ENCODE measurements at places on chromosomes 7 and 10.
A peak's percentile ranks its signal among the peaks of the same experiment; 100 is the strongest.

DNA sequence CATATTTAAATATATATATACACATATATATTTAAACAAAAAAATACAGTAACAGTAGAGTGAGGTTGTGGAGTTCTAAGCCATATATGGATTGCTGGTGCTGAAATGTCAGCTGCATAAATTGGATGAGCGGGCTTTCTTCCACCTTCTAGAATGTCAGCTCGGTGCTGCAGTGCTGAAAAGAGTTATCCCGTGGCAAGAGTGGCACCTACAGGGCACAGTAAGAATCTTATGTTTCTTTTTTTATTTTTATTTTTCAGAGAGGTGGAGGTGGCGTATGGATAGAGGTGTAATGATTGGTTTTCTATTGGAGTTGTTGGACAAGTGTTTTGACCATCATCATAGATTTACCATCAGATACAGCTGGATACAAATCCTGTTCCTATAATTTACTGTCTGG lies 86.2 kb upstream of the DYNC1I1 start:
- DNase-seq: no peak

GRCh38 chr7:95716357-95717122 lies 55.8 kb upstream of the DYNC1I1 start:
- no peak for DNase-seq

GRCh38 chr7:96833676-96834453 lies 124.2 kb upstream of the SEM1 start:
- no peak for DNase-seq

DNA sequence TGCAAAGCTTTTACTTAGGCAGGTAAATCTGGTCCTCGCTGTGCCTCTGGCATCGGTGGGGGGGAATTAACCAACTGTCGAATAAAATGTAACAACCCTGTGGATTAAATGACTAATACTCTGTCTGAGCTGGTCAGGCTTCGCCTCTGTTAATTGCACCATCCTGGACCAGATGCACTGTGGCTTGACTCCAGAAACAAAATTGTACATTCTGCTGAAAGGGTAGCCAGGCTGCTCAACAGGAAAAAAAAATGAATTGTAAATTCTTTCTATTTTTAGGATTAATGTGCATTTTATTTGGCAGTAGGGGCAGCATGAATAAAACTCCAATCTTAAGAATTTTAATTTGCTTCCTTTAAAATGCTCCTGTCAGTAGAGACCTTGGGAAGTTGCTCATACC lies 389.4 kb downstream of the SORCS1 start:
- DNase-seq: no peak

DNA sequence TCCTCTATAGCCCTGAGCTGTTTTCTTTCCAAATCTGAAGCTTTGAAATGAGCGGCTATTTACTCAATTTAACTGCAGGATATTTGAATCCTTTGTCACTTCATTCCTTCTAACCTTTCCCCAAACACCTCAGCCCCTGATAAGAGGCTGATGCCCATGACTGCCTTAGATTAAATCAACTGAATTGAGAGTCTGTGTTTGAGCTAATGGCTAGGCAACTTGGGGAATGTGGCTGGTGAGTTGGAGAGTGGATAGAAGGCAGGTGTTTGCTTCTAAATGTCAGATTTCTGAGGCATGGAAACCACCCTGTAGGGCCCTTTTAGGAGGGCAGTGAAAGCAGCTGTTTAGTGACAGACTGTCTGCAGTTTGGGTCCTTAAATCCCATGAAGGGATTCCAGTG lies 759.9 kb downstream of the LRMDA start:
- no peak for DNase-seq

- DNase-seq: peak; percentile 69
These were observed 1.6 kb downstream of the SGMS1 start for GRCh38 chr10:50621968-50622705.

- DNase-seq: no peak
These were observed 2.9 kb upstream of the DNAJC1 start for GRCh38 chr10:22006379-22006884.

- no peak for DNase-seq
These were observed 8.5 kb upstream of the PAX2 start for GRCh38 chr10:100736809-100737354.

DNA sequence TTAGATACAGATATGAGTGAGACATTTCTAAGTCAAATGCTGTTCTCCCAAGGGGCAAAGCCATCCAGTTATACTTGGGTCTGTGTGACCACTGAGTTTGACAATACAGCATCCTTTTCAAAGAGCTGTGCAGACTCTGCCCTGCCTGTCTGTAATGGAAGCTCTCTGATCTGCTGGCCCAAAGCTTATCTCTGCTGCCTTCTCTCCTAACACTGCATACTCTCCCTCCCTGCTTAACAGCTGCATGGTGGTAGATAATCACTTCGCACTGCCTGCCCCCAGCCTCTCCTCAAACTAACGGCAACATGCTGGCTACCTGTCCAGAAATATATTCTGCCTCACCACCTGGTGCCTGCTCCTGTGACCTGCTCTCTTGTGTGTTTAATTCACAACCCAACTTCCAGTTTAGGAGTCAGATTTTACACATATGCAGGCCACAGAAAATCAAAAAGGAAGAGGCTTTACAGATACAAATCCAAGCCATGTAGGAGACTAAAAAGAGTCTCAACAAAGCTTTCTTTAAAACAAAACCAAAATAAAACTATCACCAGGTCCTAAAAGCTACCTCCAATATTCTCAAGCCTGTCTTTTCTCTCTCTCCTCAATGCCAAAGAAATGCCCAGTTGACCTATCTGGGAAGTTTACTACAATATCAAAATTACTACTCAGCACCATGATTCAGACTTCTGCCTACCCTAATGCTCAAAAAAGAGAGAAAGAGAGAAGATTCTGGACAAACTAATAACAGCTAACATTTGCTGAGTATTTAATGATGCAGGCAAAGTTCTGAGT lies 145.6 kb downstream of the RELN start:
- no peak for DNase-seq

- DNase-seq: no peak
These were observed 85.9 kb upstream of the UNC5B start for GRCh38 chr10:71126432-71126831.

- no peak for DNase-seq
These were observed 18.7 kb upstream of the ATP6V0A4 start for GRCh38 chr7:138816650-138817049.

GRCh38 chr10:78688230-78688900 lies 380.4 kb upstream of the ZMIZ1 start:
- no peak for DNase-seq

- DNase-seq: no peak
These were observed 33.1 kb downstream of the HBP1 start for GRCh38 chr7:107201795-107202450.

DNA sequence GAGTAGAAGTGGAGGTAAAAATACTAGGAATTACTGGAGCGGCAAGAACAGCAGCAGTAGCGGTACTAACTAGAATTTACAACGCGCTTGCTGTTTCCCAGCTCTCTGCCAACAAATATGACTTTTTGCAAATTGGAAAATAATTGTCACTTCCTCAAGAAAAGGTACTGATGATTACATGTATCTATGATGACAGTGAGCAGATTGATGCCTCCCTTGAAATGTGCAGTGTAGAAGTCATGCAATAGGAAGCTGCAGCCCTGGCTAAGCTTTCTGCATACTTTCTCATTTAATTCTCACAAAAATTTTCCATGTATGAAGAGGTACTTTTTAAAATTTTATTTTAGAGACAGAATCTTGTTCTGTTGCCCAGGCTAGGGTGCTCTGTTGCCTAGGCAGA lies 49.9 kb downstream of the ANK3 start:
- no peak for DNase-seq

DNA sequence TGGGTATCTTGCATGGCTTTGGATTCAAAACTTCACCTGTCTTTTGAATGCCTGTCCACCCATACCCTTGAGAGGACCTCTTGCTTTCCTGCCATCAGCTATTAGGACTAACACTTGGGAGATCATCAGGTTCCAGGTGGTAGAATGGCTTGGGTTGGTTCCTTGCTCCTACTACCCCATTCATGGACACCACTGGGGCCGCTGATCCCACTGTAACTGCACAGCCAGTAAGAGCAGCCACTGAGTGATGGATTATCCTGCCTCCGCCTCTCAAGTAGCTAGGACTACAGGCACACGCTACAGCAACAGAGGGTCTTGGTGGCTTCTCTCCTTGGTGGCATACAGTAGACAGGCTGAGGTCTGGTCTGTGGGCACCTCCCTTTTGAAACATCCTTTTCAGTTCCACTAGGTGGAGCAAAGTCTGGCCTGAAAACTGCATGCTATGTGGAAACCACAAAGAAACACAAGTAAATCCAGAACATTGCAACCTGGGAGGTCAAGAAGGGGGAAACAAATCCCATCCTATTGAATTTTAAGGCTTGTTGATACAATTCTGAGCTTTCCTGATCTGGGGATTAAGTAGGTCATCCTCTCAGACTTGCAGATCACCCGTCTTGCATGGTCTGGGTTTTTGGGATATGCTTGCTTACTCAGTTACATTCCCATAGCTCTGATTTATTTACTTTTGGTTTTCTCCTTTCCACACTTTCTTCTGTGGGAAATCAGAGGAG lies 9.4 kb downstream of the WBP1L start:
- DNase-seq: no peak

DNA sequence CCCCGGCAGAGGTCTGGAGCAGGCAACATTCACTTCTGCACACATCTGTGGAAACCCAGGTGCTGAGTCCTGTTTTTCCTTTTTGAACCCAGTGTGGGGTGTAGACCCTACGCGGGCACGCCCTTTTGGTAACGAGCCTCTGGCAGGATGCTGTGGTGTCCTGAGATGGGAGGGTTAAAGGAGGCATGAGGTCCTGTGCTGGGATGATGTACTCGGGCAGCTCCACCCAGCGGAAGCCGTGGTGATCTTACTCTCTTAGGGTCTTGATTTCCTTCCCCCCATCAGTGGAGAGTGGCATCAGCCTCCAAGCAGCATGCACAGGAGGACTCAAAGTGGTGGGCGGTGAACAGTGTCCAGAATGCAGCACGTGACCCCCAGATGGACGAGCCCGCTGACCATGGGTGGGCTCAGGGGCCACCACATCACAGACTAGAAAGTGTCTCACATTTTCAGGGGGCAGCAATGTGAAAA lies 148.6 kb downstream of the DNAJB6 start:
- no peak for DNase-seq

GRCh38 chr10:73251683-73252444 lies 580 bp downstream of the MRPS16 start:
- DNase-seq: no peak

GRCh38 chr7:92934096-92934495 lies 97.7 kb upstream of the CDK6 start:
- DNase-seq: no peak

DNA sequence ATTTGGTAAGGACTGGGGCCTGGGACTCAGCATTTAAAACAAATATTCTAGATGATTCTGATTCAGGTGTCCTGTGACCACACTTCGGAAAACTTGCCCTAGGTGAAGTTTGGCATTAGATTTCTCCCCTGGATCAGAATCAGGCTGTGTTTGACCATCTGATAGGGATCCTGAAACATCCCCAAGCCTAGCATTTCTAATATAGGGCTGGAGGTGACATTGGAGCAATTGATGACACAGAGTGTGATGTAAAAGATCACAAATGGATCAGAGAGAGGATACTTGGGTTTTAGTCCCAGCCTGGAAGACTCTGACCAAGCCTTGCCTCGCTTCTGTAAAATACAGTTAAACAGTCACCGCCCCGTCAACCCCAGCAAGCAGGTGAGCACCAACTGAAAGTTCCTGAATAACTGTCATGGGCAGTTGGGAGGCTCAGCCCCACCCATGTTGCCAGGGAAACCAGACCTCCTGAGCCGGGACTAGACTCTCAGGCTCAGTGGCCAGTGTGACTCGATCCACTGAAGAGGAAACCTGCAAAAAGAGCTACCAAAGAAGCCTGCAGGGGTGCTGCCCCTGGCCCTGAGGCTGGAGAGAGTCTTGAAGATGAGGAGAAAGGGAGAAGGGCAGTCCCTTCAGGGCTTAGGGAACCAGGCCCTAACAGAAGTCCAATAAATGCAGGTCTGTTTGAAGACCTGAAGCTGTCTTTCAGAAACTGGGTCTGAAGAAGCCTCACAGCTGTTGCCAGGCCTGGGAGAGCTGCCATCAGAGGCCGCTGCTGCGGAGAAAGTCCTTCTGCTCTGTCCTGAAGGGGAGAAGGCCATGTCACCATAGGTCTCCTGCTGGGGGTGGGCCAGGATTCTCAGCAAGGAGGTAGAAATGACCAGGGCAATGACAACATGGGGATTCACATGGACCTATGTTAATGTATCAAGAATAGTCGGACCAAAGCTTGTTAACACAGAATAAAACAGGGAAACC lies 126.1 kb upstream of the KCNMA1 start:
- DNase-seq: no peak

DNA sequence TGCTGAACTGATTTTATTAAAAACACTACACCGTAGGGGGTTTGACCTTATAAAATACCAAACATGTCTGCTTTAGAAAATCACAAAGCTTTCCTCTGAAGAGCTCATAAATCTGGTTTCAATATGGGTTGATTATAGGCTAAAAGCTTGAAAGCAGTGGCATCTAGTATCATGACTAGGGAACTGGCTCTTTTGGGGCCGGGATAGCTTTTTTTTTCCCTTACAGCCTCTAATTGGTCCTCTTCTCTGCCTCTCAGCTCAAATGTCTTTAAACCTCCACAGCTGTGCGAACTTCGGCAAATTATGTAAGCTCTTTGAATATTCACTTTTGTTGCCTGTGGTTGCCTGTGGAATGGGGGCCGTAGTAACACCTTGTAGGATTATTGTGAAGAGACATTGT lies 8.4 kb downstream of the BAMBI start:
- no peak for DNase-seq

- no peak for DNase-seq
These were observed 240.9 kb upstream of the KAT6B start for GRCh38 chr10:74585231-74586087.

DNA sequence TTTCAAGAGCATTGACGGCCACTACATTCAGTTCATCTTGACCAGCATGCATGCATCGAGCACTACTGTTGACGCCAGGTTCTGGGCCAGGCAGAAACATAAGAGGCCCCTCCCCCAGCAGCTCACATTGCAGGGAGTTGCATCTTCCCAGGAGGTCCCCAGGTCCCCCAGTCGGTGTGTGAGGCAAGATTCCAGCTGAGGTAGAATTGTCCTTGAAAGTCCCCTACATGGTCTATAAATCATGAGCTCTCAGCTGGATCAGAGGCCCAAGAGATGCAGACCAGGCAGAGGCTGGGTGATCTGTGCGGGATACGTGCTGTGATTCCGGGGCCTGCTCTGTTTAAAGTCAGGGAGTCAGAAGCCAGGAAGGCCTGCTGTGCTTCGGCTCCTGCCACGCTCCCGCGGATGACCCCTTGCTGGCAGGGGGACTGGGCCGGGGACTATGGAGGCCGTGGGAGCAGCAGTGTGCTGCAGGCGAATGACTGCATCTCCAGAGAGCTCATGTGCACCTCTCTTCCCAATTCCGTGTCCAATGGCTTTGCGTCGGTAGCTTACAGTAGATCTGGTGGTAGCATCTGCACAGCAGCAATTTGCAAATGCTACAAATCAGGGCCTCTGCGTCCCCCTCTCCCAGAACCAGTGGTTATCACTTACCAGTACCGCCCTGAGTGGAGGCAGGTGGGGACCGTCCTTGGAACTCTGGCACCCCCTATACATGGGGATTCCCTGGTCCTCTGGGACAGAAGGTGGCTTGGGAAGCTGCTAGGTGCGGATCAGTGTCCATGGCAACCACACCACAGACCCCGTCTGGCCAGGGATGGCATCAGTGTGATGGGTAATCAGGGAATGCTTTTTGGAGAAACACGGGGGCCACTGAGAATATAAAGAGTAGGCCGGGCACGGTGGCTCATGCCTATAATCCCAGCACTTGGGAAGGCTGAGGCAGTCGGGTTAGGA lies 93.6 kb downstream of the RGS10 start:
- no peak for DNase-seq

GRCh38 chr7:133061357-133061756 lies 20.5 kb downstream of the CHCHD3 start:
- no peak for DNase-seq
